Upper lobe of right lung (tissue), 1 donor: ENCODE measurements at places on chromosomes 5 and 9. TPM values are rescaled to one million over a fixed set of nuclear protein-coding genes. Genes with fewer than 3 reads are reported as not detected.

DDX4 gene
- total RNA-seq = not detected

ETF1 gene
- total RNA-seq = 114 TPM

NRARP gene
- total RNA-seq = 21.5 TPM

CD274 gene
- total RNA-seq = 25.9 TPM

ZBED3 gene
- 14.8 TPM for total RNA-seq

PRDM9 gene
- total RNA-seq = not detected

TRAF1 gene
- total RNA-seq = 6.0 TPM

GPR151 gene
- not detected for total RNA-seq

NXNL2 gene
- total RNA-seq = not detected

LAMC3 gene
- total RNA-seq = 28.5 TPM

DNA sequence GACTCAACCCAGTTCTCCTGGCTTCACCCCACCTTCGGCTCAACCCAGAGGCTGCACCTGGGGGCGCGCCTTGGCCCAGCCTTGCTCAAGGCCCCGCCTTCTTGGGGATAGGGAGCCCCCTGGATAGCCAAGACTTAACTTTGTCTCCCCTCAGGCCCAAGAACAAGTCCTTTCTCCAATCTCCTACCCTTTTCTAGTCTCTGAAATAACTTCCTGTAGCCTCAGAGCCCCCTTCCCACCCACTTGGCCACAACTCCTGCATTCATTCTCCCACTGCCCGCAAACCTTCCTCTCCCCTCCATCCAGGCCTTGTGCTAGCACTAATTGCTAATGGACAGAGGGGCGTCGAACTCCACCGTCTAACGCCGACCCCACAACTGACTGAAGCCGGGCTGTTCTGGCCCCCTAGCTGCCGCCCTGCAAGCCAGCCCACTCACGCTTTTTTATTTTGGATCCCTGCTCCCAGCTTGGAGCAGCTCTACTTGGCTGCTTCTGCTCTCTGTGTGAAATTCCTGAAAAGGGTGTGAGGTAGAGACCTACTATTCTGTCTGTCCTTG is 579 bp upstream of the ASTN2 start:
- DNase-seq = no peak

DNA sequence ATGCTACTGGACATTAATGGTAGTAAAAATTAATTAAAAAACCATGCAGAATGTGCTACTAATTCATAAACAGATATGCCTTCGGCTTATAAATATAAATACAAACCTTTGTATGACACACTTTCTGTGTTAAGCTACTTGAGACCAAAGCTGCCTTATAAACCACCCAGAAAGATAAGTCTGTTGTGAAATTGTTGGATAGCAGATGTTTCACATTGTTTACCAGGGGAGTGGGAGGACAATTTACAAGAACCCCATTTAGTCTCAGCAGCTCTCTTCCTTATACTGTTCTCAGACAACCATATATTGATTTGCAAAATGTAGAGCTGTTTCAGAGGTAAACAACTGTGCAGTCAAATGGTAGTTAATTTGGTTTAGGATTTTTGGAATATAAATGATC is 524.4 kb downstream of the PRR16 start:
- DNase-seq = no peak

- no peak for DNase-seq
These were observed 17.5 kb upstream of the CCDC192 start for GRCh38 chr5:127685662-127686061.

DNA sequence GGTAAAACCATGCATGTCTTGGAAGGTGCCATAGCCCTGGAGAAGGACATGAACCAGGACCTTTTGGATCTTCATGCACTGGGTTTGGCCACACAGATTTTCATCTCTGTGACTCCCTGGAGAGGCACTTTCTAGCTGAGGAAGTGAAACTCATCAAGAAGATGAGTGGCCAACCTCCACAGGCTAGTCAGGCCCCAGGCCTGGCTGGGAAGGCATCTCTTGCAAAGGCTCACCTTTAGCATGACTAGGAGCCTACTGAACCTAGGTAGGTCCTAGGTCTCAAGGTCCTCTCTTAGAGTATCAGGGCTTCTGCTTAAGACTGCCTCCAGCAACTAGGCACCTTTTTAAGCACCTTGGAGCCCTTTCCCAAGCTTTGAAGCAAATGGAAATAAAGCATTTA is 1448.7 kb upstream of the ACO1 start:
- no peak for DNase-seq

DNA sequence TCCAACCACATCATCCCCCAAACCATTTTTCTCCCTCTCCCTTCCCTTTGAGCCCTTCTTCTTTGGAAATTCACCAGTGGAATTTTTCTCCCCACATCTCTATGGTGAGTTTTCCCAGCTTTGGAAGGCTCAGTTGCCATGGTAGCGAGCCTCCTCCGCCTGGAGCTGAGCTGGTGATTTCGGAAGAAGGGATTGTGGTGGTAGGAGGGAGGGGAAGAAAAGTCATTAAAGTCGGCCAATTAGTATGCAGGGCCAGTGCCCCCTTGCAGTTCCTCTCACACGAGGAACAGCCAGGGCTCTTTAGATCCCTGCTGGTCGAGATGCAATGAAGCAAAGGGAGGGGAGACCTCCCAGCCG is 322.0 kb downstream of the NTRK2 start:
- DNase-seq = no peak

DNA sequence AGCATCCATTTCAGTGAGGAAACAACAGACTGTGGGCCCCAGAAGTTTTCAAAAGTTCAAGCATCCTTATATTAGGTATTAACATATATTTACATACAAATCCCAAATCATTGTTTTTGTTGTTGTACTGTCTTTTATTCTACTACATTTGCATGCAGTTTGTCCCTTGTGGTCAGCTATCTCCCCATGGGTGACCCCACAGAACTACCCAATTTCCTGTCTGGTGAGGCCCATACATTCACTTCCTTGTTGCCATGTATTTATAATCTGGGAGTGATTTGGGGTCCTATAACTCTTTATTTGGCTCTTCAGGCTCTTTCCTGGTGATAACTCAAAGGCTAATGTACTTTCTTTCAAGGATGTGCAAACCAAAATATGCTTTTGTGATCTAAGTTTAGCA is 3.3 kb upstream of the CD180 start:
- no peak for DNase-seq

- no peak for DNase-seq
These were observed 1875.9 kb upstream of the CDH9 start for GRCh38 chr5:28914297-28914696.

DNA sequence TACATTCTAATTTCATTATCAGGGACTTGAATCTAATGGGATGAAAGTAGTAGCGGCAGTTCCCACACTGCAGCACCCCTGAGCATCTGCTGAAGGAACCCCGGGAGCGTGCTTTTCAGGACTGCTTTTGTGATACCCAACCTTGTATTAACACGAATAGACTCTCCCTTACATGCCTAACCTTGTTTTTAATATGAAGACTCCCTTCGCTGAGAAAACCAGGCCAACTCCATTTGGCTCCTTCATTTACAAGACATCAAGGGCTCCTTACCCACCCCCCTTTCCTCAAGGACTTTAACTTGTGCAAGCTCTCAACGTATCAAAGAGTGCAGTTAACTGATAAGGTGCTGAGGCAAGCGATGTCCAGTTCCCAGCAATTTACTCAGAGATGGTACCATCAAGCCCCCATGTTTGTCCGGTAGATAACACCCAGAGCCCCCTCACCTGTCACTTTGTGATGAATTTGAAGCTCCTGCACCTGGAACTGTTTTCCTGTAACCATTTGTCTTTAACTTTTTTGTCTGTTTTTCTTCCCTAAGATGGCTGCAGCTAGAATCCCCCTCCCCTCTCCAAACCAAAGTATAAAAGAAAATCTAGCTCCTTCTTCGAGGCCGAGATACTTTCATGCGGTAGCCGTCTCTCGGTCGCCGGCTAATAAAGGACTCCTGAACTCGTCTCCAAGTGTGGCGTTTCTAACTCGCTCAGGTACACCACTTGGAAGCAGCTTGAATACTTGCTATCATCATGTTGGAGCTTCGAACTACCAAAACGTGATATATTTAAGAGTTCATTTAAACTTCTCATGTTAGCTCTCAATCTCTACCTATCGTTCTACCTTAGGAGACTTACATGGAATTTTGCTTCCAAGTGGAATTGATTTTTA is 10.7 kb downstream of the HNRNPH1 start:
- DNase-seq = peak; percentile 15

GRCh38 chr5:18057725-18058124 is 423.5 kb downstream of the TAF11L14 start:
- DNase-seq = no peak

- DNase-seq = no peak
These were observed 62.2 kb upstream of the GNA14 start for GRCh38 chr9:77710316-77710715.

DNA sequence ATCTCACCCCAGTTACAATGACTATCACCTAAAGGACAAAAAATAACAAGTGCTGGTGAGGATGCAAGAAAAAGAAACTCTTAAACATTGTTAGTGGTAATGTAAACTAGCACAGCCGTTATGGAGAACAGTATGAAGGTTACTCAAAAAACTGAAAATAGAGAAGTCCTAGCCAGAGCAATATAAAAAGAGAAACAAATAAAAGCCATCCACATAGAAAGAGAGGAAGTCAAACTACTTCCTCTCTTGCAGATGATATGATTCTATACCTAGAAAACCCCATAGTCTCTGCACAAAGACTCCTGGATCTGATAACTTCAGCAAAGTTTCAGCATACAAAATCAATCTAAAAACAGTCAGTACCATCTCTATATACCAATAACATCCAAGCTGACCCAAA is 221.5 kb upstream of the FAM174A start:
- DNase-seq = no peak

DNA sequence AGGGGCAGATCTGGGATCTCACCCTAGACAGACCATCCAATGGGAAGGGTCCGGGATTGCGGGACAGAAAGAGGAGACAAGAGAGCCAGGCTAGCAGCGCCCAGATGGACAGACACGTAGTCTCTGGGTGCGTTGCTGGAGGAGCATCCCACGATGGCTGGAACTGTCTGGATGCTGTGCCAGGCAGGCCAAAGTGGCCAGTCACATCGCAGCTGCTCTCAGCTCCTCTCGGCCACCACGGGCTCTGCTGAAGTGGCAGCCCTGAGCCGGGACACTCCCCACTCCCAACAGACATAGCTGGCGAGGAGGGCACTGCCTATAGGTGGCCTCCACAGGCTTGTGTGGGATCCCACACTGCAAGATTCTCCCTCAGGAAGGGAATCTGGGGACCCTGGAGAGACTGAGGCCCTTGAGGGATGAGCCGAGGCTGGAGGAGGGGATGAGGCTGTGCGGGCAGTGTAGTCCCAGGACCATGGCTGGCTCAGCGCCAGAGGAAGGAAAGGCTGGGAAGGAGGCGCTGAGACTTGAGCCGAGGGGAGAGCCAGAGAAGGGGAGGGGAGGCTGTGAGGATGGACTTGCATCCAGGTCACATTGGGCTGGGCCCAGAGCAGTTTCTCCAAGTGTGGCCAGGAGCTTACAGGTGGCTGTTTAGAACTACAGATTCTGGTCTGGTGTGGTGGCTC is 10.3 kb upstream of the WDR5 start:
- no peak for DNase-seq

GRCh38 chr9:130411566-130411915 is 33.2 kb upstream of the ASS1 start:
- DNase-seq = no peak

- DNase-seq = no peak
These were observed 33.5 kb upstream of the APC start for GRCh38 chr5:112703866-112704820.

GRCh38 chr5:93378073-93378472 is 202.9 kb downstream of the NR2F1-AS1 start:
- DNase-seq = no peak

DNA sequence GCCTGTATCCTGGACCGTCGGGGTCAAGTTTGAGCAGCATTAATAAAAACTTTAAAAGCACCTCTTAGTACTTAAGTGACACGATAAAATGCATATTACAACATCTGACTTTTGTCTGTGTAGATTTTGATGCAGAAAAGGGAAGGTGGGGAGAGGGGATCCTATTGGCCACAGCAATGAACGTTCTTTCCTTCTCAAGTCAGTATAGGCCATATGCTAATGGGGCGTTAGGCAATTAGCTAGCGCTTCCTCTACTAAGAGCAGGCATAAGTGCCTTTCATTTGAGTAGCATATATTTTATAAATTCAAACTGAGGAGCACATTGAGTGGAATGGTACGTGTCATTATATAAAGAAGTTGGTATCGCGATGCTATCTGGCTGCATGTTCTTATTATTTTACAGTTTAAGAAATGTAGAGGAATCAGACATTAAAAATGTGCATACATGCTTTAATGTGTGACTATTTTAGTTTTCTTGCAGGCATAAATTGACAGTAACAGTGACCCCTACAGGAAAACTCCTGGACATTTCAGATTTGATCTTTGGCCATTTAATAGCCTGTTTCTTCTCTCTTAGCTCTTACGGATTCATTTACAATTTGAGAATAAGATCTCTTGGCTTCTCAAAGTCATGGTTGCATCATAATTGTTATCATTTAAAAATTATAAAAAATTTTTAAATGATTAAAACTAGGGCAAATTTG is 1.1 kb upstream of the GNA14 start:
- DNase-seq = no peak

DNA sequence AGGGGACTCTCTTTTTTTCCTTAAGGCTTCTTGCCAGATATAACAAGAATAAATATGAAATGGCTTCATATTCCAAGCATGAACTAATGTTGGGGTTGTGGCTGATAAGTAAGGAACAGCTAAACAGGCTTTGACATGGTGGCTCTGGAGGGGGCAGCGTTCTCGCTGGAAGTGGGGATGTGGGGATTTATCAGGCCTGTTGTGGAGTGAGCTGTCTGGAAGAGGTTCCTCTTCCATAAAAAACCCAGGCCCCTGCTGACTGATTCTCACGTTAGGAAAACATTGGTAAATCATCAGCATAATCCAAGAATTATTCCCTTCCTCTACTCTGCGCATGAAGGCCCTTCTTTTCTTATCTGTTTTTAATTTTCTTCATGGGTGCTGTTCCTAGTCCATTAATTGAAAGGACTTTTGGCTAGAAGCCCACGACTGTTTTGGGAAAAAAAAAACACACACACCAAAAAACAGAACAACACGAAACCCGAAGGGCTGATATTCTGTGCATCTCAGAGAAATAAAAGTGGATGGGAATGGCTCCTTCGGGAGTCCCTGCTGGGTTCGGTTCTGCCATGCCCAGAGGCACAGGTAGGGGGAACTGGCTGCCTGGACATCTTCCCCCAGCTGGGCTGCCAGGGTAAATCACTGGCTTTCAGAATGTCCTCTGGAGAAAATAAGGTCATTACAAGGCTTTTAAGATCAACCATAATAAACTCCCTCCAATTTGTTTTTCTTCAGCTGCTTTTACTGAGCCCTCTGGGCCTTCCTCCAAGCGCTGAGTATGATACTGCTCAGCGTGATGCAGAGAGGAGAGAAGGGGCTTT is 297.0 kb downstream of the SLIT3 start:
- no peak for DNase-seq

- DNase-seq = no peak
These were observed 195.6 kb upstream of the ELL2 start for GRCh38 chr5:96157077-96157780.

GRCh38 chr9:92709240-92709639 is 39.3 kb upstream of the IPPK start:
- DNase-seq = no peak

DNA sequence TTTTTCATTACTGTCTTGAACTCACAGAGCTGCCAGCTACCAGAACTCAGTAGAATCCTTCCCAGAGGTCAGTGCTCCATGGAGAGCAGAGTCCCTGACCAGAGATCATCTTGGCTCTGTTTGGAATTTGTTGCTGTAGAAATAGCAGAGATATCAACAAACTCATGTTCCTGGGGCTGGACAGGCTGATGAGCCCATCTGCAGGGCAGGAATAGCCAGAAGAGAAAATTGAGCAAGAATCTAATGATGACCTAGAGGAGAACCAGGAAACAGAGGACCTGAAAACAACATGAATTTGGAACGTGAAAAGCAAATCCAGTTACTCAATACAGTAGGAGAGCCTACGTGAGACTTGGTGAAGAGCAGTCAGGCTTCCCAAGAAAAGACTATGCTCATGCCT is 437.8 kb downstream of the PLK2 start:
- DNase-seq = no peak
